ENCODE measurements at places on chromosomes 16 and 17. TPM values are rescaled to one million over a fixed set of nuclear protein-coding genes. Genes with fewer than 3 reads are reported as not detected.
A peak's percentile ranks its signal among the peaks of the same experiment; 100 is the strongest.

DNA sequence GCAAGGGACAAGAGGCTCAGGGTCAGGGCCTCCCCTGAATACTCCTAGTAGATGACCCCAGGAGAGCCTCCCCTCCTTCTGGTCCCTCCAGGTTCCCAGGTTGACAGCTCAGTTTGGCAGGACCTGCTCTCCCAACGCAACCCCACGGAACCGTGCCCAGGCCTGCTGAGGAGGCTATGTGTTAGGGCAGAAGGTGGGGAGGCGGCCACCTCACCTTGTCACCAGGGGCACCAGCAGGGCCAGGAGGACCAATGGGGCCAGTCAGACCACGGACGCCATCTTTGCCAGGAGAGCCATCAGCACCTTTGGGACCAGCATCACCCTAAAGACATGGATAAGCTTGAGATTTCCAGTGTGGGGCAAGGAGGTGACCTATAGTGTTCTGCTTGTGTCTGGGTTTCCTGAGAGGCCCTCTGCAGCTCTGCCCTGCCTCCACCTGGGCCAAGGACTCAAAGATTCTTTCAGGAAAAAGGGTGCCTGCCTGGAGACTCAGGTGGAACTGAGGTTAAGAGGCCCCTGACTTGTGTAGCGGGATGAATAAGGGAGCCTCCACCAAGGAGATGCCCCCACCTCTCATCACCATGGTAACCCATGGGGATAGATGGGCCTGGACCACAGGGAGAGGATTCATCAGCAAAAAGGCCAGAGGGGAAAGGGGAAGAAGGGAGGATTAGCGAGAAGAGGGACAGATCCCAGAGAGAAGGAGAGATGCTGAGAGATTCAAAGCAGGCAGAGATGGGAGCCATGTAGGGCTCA lies 10.7 kb downstream of the COL1A1 start:
- DNase-seq: no peak

GRCh38 chr17:2083613-2084035 lies 28.7 kb downstream of the HIC1 start:
- no peak for DNase-seq

DNA sequence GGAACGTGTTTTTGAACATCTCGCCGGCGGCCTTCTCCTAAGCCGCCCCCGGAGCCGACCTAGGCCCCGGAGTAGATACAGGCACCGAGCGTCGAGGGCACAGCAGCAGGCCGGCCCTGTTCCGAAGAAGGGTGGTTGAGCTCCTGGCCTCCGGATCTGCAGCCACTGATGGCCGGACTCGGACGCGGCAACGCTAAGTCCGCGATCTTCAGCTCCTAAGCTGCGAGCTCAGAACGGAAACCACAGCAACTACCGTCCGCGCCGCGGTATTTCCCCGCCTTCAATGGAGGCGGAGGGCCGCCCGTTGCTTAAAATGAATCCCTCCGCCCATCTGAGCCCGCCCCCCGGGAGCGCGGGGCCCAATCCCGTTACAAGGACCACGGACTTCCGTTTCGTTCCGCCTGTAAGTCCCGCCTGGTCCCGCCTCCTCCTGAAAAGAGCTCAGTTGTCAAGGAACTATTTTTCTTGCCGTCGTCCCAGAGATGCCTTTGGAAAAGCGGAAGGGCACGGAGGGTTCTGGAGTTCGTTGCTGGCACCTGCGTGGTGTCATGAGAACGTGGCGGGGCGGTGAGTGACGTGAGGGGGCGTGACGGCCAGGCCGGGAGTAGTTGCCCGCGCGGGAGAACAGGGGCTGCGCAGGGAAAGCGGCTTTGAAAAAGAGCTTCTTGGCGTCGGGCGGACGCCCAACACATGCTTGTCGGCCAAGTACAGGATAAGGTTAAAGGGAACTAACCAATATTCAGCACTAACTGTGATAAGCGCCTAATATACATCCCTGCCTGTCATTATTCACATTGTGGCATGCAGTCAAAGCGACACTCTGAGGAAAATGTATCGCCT lies at the start of gene CFAP20:
TSS of gene CFAP20 (minus strand) at position 285 of the 840 bp plus-strand sequence. CDS start at position 19, 266 bp downstream.
- DNase-seq: peak; percentile 99

The CHST6 gene
- 0.79 TPM for total RNA-seq

The NOL3 gene
- total RNA-seq: 36.4 TPM

The UTS2R gene
- total RNA-seq: not detected

DNA sequence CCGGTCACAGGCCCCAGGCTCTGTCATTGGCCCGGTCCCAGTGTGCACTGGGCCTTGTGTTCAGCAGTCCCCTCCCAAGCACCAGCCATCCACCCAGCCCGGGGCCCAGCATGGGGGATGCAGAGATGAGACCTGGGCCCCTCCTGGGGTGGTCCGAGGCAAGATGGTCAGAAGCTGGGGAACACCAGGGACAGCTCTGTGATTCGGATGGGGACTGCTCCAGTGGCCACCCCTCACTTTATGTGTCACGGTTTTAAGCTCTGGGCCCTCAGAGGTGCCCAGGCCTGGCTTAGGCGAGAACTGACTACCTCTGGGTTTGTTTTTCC lies 92.0 kb upstream of the PLCG2 start:
- no peak for DNase-seq

DNA sequence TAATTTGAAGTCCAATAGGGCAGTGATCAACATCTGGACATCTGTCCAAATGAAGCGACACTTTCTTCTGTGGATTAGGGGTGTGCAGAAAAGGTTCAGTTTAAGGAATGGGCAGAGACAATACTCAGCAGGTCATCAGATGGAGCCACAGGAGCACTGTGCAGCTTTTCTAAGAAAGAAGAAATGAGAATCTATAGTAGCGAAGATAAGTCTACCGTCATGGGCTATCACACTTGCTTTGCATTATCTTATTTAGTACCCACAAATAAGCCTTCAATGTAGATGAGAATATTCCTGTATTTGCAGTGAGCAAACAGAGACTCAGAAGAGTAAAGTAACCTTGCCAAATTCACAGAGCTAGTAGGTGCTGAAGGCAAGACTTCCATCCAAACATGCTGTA lies 412.0 kb upstream of the GOT2 start:
- no peak for DNase-seq

- no peak for DNase-seq
Measured at GRCh38 chr16:65956100-65956499, 410.4 kb upstream of the CDH5 start.

All from kidney (tissue), 22 donors.